ENCODE measurements at places on chromosomes 1 and 21. TPM values are rescaled to one million over a fixed set of nuclear protein-coding genes. Genes with fewer than 3 reads are reported as not detected.

Gene NCMAP
- 0.05 TPM for total RNA-seq

Gene SPRR2G
- total RNA-seq, result not detected

Gene SYNC
- not detected for total RNA-seq

Gene ANKRD45
- total RNA-seq, result not detected

Gene CASQ2
- total RNA-seq, result not detected

Gene ASTN1
- not detected for total RNA-seq

Gene HAO2
- total RNA-seq, result not detected

Gene MYOM3
- total RNA-seq, result not detected

Gene GFI1
- 53.7 TPM for total RNA-seq

GRCh38 chr1:84539972-84540371 is 33.6 kb upstream of the GNG5 start:
- no peak for DNase-seq

GRCh38 chr1:228171221-228171891 is 5.8 kb downstream of the IBA57 start:
- no peak for DNase-seq

DNA sequence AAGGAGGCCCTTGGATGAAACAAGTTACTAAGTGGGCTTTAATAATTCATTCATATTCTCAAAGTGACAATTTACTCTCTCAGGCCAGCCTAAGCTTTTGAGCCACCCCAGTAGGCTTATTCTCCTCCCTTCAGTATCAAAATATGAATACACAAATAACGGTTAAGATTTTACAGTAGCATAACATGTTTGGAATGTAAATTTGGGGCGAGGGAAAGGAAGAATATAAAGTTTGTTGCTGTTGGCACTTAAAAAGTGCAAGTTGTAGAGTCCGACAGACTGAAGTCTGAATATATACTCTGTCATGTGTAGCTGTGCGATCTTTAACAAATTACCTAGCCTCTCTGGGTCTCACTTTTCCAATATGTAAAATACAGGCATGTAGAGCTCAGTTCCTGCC is 22.6 kb upstream of the MYSM1 start:
- DNase-seq, result no peak

DNA sequence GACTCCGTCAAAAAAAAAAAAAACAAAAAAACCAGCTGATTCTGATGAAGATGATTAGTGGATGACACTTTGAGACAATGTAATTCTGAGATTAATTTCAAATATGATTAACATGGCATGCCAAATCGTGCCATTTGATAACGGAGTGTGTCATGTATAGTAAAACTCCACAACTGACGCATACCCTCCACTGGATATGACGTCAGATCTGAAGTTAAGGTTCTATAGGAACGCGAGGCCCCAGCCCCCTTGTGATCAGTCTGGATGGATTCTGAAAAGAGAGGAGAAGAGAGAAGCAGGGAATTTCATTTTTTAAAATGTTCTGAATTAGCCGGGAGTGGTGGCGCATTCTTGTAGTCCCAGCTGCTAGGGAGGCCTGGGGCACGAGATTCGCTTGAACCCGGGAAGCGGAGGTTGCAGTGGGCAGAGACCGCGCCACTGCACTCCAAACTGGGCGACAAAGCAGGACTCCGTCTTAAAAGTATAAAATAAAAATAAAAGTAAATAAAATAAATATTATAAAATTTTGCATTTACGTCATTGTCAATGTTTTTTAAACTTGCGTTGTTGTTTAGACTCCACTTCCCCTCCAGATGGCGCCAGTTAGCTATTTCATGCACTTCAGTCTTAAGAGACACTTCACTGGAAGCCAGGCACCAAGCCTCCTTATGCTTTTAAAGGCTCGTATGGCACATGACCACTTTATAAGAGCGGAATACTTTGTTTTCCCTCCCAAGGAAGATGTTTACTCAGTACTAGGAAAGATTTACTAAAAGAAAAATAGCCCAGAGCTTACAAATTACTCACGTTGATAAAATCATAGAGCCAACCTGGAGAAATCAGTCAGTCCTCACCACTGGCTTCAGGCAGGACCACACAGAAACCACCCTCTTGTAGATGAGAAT is 65.5 kb downstream of the UBE2U start:
- DNase-seq, result peak; percentile 83

GRCh38 chr21:46674430-46675007 is 39.0 kb downstream of the PRMT2 start:
- DNase-seq, result no peak

GRCh38 chr21:23861911-23862504 is 1745.3 kb downstream of the MRPL39 start:
- DNase-seq, result no peak

GRCh38 chr1:183210681-183211080 is 24.6 kb downstream of the LAMC2 start:
- no peak for DNase-seq

DNA sequence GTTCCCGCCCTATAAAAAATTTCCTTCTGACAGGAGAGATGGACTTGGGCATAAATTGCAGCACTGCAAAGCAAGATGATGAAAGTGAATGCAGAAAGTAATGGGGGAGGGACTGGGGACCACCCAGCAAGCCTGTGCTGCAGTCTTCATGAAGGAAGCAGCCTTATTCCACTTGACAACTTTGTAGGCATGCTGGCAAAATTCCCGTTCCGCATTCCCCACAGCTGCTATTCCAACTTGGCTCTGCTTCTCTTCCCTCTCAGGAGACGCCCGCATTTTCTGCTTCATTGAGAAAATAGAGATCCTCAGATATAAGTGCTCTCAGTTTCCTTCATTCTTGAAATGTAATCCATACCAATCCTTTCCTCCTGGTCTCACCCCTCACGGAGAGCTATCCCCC is 2.4 kb downstream of the HMGB4 start:
- DNase-seq, result no peak

DNA sequence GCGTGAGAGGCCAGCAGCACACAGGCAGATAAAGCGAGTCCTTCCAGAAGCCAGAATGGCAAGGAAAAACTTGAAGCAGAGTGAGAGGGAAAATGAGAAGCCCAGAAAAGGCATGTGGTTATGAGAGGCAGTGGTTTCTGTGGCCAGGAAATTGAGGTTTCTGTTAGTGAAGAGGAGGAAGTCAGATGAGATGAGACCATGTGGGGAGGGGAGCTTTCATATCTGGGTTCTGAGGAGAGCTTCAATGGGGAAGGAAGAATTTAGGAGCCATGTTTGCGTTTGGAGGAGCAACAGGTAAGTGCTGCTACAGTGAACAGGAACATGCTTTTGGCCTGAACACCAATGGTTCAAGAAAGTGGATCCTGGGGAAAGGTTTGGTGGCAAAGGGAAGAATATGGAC is 6.1 kb upstream of the CD1A start:
- peak; percentile 52 for DNase-seq

DNA sequence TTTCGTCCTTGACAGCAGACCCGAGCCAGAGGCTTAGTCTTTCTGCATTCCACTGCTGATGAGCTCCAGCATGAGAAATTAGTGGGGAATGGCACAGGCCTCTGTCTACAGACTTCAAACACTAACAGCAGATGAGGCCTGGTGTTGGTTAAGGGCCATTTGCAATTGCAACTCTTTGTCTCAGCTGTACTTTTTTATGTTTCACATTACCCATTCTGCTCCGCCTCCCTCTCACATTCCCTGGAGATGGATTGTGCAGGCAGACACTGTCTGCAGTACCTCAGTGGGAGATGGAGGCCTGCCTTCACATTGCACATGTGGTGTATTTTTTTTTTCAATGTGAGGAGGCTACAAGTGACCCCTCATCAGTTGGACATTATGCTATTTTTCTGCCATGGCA is 370.2 kb downstream of the DUSP10 start:
- DNase-seq, result no peak

DNA sequence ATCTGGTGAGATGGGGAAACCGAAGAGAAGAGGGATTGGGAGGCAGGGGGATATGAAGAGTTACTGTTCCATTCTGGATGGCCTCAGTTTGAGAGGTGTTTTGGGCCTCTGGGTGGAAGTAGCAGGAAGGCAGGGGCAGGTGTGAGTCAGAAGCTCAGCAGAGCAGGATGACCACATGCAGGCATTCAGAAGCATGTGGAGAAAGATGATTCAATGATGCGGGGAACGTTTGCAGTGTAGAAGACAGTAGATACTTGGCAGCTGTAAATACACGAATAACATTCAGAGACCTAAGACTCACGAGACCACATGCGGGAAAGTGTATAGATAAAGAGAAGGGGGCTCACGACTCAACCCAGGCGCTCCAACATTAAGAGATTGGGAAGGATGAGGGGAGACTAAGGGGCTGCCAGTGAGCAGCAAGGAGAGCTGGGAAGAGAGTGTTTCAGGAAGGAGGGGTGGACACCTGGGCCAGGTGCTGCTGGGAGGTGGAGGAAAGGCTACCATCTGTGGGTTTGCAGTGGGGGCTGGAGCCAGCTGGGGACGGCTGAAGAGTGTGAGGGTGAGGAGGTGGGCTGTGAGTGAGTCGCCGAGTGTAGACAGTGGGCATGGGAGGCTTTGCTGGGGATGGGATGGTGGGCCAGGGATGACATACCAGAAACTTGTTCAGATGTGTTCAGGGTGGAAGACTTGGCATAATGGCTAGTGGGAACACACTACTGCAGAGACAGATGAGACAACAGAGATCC is 5.8 kb upstream of the EPS8L3 start:
- no peak for DNase-seq

DNA sequence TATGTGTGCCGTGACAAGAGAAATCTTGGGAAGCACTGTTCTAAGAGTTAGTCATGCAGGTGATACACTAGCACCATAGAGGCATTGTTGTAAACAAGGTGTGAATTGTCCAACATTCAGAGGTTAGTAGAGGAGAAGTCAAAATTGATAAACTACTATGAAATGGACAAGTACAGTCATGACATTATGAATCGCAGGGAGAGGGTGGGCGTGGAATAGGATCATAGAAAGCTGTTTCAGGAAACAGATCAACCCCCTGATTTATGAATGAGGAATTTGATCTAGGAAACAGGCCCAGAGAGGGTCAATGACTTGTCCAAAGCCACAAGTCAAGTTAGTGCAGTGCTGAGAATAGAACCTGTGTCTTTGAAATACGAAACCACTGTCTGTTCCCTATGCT is 58.5 kb upstream of the LAX1 start:
- no peak for DNase-seq

- no peak for DNase-seq
Measured at GRCh38 chr1:203140743-203141520, 13.4 kb downstream of the ADORA1 start.

DNA sequence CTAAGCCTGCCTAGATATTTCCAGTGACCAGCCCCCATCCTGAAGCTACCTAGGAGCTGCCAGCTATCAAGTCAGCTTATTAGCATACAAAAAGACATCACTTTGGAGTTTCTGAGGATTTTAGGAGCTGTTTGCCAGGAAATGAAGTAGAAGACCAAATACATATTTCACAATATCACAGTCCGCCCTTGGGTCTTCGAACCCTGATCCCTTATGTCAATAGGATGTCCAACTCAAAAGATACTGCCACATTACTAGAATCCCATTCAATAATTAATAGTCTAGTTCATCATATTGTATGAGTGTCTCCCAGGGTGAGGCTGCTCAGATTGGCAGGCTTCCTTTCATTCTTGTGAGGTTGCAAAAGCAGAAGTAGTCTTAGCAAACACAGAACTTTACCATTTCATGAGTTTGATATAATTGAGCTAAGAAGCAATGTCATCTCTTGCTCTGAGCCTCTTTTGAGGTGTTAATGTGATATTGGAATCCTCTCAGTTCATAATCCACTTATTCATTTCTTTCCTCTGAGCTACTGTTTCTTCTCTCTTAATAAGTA is 13.6 kb downstream of the IPO9 start:
- no peak for DNase-seq

DNA sequence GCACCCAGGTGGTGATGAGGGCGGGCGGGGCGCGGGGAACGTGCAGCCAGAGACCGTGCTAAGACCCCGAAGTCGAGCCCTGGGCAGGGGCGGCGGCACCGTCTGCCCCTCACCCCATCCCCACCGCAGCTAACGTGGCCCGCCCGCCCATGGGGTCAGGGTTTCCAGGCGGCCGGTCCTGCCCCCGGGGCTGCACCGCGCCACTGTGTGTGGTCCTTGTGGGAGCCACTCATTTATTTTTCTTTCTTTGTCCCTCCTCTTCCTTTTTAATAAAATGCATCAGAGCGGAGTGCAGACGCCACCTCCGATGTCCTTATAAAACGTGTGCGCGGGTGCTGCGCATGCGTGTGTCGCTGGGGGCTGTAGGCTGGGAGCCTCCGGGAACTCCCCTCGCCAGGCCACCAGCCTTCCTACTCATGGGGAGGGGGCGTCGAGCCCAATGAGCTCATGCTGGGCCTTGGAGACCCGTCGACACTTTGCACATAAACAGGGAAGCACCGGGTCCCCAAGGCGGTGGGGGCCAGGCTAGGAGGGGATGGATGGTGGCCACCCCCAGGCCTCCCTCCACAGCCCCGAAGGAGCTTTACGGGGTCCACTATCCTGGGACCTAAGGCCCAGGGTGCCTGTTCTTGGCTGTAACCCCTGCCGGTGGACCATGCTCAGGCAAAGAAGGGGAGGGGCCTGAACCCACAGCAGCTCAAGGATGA is 59.9 kb downstream of the WNT9A start:
- DNase-seq, result no peak

- no peak for DNase-seq
Measured at GRCh38 chr1:9890224-9890731, 19.8 kb downstream of the CTNNBIP1 start.

- DNase-seq, result peak; percentile 20
Measured at GRCh38 chr1:32972814-32973428, 8.3 kb upstream of the RNF19B start.

GRCh38 chr1:77876884-77877283 is 11.5 kb upstream of the NEXN start:
- no peak for DNase-seq

DNA sequence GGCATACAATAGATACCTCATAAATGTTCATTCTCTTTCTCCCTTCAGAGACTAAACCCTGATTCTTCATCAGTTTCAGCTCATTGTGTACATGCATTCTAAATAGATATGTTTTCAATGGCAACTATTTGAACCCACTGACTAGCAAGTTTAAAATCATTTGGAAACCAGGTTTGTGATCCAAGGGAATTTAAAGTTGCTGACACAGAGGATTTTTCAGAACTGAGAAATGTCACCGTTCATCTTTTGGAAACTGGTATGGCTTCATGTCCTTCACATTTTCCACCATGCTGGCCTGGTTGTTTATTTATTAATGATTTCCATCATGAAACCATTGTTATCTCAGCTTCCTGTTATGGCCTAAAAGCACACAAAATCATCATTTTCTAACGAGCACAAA is 81.8 kb upstream of the BARHL2 start:
- DNase-seq, result no peak

- no peak for DNase-seq
Measured at GRCh38 chr1:71561729-71562128, 480.9 kb upstream of the ZRANB2 start.

GRCh38 chr21:17613242-17613676 is 558 bp upstream of the BTG3 start:
- DNase-seq, result no peak

GRCh38 chr21:31668651-31669491 is 9.4 kb downstream of the SOD1 start:
- no peak for DNase-seq

- DNase-seq, result no peak
Measured at GRCh38 chr1:185441605-185442004, 124.6 kb upstream of the IVNS1ABP start.

- DNase-seq, result no peak
Measured at GRCh38 chr1:160835751-160836150, 26.9 kb downstream of the CD244 start.

GRCh38 chr1:116794804-116795481 is 40.7 kb downstream of the CD2 start:
- no peak for DNase-seq

Data from activated CD4-positive, alpha-beta T cell treated with anti-CD3 and anti-CD28 coated beads for 36 hours (primary cell).